ENCODE measurements at places on chromosomes 11 and 22.

- no peaks in the 10 kb centered on the region for H3K36me3 ChIP-seq
- H3K27me3 ChIP-seq: no peaks in the 10 kb centered on the region
- H3K4me3 ChIP-seq: no peak overlapping the region
- no peak for DNase-seq
Observed at GRCh38 chr11:95569207-95569606, 220.4 kb downstream of the FAM76B start.

- no peak overlapping the region for H3K4me3 ChIP-seq
- H3K27ac ChIP-seq: no peak overlapping the region
- peak; percentile 97 for DNase-seq
- no peaks in the 10 kb centered on the region for H3K36me3 ChIP-seq
Observed at GRCh38 chr11:126115816-126116331, 53.2 kb upstream of the CDON start.

DNA sequence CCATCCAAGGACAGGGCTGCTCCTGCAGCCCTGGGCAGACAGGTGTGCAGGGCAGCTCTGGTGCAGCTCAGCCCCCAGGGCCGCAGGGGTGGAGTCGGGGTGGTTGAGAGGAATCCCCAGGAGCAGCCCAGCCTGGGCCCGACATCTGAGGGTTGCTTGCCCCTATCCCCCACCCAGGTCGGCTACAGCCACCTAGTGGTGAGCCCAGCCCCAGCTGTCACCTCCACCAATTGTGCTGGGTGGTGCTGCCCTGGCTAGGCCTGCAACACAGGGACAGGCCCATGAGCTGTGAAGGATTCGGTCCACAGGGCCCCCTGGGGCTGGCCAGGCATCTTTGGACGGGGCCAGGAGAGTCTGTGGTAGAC lies 29.6 kb downstream of the RTN4R start:
- H3K27ac ChIP-seq: no peak overlapping the region
- DNase-seq: peak; percentile 9
- no peak overlapping the region for H3K4me3 ChIP-seq
- peaks cover 25% of the 10 kb centered on the region for H3K4me1 ChIP-seq
- H3K27me3 ChIP-seq: peaks cover 22% of the 10 kb centered on the region
- H3K36me3 ChIP-seq: no peaks in the 10 kb centered on the region

DNA sequence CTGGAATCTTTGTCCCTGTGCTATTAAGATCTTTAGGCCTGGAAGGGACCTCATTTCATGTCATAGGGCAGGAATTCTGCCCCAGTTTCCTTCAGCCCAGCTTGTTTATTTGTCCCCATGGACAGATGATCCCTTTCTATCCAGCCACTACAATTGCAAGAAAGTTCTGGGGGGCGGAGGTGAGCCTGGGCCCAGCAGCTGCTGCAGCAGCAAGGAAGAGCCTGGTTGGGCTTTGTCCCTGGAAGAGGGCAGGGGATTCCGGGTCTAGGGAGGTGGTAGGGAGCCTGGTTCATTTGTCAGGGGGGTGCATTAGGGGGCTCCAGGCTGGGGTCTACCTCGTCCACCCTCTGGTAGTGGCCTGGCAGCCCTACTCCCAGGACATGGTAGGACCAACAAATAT lies 16.4 kb upstream of the CACNA1I start:
- DNase-seq: no peak
- H3K27me3 ChIP-seq: peaks cover 75% of the 10 kb centered on the region
- H3K36me3 ChIP-seq: no peaks in the 10 kb centered on the region
- H3K4me3 ChIP-seq: no peak overlapping the region

GRCh38 chr11:34680206-34680605 lies 59.3 kb downstream of the EHF start:
- H3K4me3 ChIP-seq: no peak overlapping the region
- peaks cover 5% of the 10 kb centered on the region for H3K4me1 ChIP-seq
- H3K27ac ChIP-seq: no peak overlapping the region
- no peak for DNase-seq
- H3K36me3 ChIP-seq: no peaks in the 10 kb centered on the region
- no peaks in the 10 kb centered on the region for H3K27me3 ChIP-seq
